ENCODE measurements at places on chromosomes 2 and 18.
A peak's percentile ranks its signal among the peaks of the same experiment; 100 is the strongest.

GRCh38 chr18:3594760-3595368, 144.9 kb downstream of the TGIF1 start:
- DNase-seq = peak; percentile 60

DNA sequence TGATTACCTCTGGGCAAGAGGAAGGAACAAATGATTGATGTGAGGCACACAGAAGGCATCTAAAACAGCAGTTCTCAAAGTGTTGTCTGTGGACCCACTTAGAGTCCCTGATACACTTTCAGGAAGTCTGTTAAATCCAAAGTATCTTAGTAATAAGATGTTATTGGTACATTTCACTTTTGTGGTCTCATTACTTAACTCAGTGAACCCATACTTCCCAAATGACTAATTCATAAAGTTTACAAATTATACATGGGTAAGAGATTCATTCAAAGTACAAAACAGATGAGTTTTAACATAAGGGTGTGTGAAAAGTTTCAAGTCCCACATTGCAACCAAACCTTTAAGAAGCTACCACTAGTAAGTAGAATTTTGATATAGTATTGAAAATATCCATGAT, 440.5 kb downstream of the NUP35 start:
- DNase-seq = no peak

DNA sequence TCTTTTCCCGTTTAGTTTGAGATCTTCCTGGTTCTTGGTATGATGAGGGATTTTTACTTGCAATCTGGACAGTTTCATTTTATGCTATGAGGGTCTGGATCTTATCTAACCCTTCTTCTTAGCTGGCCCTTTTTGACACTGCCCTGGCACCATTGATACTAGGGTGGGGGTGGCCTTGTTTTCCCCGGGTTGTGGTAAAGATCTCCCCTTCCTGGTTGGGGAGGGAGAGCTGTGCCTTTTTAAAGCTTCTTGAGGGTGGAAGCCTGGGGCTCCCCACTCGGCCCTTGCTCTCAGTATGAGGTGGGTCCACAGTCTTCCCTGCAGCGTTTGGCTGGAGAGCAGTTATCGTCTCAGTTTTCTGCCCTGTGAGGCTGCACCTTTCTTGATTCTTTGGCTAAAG, 66.1 kb downstream of the ASB1 start:
- DNase-seq = no peak

DNA sequence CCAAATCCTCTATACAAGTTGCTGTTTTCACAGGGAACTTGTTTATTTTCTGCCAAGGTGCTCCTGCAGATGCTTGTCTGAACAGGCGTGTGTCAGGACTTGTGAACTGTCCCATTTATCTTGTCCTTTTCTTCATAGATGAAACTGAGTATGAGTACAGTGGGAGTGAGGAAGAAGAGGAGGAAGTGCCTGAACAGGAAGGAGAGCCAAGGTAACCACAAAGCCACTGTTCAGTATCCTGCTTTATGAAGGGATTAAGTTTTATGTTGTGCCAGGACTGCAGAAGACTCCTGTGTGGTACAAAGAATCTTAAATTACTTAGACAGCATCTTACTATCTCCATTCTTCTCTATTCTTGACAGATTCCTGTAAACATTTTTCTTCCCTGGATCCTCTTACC, 145.0 kb downstream of the MAP4K4 start:
- no peak for DNase-seq

GRCh38 chr2:165251366-165251765, 12.2 kb downstream of the SCN2A start:
- DNase-seq = no peak

DNA sequence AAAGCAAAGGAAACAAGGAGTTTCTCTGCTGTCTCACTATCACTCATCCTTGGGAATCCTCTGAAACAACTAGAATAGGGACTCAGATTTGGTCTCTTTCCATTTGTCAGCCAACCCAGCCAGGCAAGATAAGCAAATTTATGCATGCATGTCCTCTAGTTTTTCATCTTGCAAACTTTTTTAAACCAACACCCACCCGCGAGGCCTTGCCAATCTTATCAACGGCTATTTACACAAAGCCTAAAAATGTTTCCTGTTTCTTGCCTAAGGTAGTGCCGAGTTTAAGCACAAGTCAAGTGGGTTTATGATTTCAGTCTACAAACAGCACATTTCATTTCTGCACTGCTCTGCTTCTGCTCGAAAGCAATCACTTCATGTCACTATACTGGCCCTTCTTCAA, 240.9 kb downstream of the STK39 start:
- no peak for DNase-seq
